ENCODE measurements at places on chromosomes 5 and 9.

- no peak for DNase-seq
Measured at GRCh38 chr9:92004045-92004392, 54.0 kb upstream of the ROR2 start.

GRCh38 chr5:112479418-112479817, 60.3 kb upstream of the EPB41L4A start:
- no peak for DNase-seq

DNA sequence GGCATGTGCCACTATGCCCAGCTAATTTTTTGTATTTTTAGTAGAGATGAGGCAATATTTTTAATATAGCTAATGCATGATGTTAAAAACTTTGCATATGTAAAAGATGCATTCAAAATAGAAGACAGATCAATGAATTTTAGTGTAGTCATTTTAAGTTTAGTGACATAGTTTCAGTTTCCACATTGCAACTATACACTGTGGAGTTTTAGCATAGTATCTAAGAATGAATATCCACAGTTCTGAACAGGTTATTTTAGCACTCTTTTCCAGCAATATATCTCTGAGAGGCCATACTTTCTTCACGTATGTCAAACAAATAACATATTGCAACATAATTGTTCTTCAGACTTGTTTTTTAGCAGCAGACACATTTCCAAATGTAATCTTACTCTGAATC, 39.3 kb downstream of the RAB24 start:
- DNase-seq = no peak

DNA sequence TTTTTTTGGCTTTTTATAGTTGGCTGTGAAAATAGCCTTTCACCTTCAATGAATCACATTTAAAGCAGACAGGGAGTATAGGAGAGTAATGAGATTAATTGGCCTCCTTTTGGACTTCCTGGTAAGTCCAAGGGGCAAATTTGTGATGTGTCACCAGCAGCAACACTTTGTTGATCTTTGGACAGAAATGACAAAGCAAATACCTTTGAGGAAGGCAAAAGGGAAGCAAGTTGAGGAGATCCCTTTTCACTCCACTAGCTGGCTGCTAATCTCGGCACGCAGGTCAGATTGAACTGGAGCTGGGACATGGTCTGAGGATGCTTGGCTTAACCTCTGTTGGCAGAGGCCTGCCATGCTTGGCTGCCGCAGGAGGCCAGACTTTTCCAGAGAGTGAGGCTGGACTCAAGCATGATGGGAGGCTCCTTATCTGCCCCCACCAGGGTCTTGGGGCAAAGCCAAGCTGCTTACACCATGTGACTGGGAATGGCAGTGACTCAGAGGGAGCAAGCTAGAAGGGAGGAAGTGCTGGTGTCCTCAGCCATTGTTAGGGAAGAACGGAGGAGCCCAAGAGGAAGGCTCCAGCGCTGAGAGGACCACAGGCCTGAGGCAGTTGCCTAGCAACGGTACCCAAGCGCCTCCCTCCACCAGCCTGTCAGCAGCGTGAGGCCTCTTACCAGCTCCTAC, 174.5 kb upstream of the MAP1B start:
- DNase-seq = no peak

- no peak for DNase-seq
Measured at GRCh38 chr5:61229416-61229815, 67.1 kb upstream of the SMIM15 start.

DNA sequence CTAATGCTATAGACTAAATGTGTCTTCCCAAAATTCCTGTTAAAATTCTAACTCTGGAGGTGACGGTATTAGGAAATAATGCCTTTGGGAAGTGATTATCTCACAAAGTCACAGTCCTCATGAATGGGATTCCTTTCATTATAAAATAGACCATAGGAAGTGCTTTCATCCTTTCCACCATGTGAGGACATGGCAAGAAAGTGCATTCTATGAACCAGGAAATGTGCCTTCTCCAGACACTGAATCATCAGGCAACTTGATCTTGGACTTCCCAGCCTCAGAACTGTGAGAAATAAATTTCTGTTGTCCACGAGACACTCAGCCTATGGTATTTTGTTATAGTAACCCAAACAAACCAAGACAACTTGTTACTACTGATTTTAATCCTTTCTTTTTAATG, 582.4 kb upstream of the C9orf72 start:
- DNase-seq = no peak
